ENCODE measurements at places on chromosomes 2 and 18.

DNA sequence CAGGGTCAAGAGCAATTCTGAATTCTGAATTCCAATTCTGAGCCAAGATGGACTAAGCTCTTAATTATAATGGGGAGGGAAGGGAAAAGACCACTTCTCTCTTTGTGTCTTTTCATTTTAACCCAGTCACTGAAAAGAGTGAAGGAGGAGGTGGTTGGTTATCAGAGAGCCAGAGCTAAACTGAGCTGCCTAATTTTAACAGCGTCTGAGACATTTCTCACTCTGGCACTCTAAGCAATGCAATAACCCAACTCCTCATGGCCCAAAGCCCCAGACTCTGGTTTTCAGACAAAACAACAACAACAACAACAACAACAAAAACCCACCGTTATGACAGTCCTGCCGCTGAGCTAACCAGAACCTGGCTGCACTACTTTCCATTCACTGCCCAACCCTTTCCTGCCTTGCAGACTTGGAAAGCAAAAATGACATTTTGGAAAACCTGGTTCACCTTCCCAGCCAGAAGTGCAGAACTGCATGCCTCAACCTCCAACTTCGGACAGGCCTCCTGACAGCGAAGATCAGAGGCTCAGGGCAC, 1.0 kb downstream of the CHST10 start:
- no peak for DNase-seq

GRCh38 chr2:74735564-74735963, 81.5 kb downstream of the SEMA4F start:
- no peak for DNase-seq

- DNase-seq = no peak
Observed at GRCh38 chr2:54809819-54810218, 86.4 kb downstream of the EML6 start.

DNA sequence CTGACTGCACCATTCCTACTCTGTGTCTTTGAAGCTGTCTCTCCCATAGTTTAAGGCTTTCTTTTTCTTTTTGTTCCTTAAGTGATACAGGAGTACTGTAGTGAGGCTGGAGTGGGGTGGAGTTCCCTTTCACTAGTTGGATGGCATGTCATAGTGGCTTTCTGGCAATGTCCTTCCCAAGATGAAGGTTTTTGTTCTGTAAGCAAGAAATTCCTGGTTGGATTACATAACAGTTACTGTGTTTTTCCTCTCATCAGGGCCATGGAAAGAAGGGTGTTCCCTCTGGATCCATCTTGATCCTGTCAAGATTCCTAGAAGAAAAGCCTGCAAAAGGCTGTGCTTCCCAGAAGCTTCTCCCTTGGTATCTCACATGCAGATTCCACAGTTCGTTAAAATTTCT, 84.2 kb downstream of the ACKR3 start:
- no peak for DNase-seq

DNA sequence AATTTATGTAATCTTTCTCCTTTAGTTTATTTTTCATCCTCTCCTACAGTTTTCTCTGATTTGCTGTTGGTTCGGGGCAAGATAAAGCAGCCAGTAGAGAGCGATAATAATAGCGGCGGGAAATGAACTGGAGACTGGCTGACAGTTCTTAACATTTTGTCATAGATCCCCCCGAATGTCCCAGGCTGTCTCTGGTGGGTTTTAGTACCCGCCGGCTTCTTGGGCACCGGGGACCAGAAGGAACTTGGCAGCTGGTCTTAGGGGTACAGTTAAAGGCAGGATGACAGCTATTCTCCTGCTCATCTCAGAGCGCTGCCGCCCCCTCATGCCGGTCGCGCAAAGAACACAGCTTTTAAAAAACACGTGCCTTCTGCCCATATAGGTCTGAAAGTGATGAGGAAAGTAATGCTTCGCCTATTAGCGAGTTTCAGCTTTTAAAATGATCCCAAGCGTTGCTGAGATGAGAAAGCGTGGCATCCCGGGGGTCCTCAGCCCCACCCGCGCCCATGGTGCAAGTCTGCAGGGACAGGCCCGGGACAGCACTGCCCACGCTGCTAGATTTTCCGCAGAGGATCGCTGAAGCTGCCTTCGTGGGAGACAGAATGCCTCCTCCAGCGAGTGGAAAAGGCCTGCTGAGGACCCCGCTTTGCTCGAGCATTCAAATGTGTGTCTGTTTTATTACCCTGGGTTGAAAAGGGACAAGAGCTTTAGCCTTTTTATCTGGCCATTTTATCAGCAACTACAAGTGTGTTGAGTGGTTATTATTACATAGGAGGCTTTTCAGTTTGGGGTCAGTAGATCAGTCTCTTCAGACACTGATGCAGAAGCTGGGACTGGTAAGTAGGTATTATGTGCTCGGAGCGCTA, 3.8 kb downstream of the ONECUT2 start:
- no peak for DNase-seq

DNA sequence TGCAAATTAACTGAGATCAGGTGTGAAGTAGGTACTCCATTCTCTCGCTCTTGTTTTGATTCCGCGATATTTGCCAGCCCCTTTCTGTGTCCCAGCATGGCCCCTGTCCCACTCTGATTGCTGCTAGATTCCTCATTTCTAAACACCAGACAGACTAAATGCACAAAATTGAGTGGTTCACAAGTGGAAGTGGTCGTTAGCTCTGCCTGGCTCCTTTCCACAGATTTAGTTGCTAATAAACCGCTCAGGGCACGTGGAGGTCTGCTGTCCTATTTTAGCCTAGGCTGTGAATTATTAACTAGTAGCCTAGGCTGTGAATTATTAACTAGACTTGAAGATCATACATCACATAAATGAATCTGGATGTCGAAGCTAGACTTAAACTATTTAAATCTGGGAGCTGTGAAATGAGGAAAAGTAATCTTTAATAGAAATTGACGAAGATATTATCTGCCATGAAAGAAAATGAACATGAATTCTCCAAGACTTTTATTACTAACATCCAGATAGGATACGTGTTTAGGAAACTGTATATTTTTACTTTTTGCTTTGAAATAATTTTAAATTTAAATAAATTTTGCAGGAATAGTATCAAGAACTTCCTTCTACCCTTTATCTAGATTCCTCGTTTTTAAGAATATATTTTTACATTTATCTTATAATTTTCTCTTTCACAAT, 3.7 kb downstream of the IL1RL2 start:
- DNase-seq = peak; percentile 47

DNA sequence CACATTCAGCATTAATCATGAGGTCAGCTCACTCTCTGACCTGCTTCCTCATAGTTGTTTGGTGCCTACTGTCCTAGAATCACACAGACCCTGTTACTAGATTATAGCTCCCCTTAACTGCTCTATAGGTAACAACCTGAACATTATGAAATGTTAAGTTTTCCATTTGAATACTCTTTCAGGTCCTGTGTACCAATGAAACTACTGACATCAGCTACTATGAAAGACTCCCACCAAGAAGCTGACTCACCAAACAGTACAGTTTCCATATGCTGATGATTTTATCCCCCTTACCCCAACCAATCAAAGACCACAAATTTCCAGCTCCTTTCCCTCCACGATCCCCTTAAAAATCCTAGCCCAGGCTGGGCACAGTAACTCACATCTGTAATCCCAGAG, 56.3 kb downstream of the SRBD1 start:
- DNase-seq = no peak

DNA sequence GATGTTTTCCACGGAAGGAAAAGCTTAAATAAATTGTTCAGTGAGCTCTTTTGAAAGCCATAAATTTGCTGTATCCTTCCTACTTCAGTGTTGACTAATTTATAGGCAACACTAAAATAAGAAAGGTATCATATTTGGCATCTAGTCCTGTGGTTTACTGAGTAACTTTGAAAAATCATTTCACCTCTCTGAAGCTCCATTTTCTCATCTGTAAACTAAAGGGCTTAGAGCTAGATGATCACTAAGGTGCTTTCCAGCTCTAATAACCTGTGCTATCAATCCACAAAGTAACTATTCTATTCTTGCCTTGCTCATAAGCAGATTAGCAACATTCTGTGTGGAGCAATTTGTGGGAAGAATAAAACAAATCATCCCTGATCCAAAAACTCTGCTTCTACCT, 3.6 kb upstream of the MYOM1 start:
- no peak for DNase-seq

DNA sequence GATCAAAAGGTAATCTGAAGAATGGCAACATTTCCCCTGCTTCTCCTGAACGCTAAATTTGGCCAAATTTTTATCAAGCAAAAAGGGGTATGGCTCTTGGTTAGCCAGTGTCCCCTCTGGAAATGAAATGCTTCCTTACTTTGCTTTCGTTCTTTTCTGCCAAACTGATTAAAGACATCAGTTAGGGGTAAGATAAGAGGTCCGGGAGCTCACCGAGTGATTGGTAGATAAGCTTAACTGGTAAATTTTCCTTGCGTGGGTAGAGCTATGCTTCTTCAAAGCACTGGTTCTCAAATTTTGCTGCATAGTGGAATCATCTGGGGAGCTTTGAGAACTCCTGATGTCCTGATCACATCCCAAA, 62.7 kb upstream of the MAPRE2 start:
- DNase-seq = no peak

DNA sequence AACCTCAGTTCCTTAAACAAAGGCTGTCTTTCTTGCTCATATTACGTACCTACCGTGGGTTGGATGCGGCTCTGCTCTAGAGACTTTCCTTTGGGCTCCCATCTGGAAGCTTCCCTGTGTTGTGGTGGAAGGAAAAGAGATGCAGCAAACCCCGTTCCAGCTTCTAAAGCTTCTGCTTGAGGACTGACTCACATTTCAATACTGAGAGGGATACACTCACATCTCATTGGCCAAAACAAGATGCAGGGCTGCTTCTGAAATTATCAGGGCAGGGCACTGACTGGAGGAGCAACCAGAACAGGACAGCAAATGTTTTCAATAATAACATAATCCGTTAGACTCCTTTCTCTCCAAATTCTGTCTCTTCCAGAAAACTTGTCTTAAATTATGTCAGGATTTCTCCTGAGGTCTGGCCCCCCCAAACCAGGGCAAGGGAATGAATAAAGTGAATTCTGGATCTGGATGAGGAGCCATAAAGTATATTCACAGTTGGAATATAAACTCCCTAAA, 4.5 kb upstream of the MYO5B start:
- DNase-seq = no peak

DNA sequence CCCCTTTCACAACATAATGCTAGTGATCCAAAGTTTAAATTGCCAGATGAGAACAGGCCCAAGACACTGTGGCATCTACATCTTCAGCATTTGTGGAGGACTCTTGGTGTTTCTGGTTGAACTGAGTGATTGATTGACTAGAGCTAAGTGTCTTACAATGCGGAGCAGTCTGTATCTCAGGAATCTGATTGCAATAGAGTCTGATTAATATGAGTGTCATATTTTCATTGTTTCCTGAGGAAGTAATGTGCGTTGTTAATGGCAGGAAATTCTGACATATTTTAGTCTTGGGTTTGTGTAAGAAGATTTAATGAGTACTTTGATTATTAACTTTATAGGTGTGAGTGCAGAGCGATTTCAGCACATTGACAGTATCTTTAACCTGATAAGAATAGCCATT, 82.0 kb upstream of the PROKR1 start:
- DNase-seq = no peak

GRCh38 chr2:73818296-73818695, 10.5 kb upstream of the STAMBP start:
- no peak for DNase-seq

DNA sequence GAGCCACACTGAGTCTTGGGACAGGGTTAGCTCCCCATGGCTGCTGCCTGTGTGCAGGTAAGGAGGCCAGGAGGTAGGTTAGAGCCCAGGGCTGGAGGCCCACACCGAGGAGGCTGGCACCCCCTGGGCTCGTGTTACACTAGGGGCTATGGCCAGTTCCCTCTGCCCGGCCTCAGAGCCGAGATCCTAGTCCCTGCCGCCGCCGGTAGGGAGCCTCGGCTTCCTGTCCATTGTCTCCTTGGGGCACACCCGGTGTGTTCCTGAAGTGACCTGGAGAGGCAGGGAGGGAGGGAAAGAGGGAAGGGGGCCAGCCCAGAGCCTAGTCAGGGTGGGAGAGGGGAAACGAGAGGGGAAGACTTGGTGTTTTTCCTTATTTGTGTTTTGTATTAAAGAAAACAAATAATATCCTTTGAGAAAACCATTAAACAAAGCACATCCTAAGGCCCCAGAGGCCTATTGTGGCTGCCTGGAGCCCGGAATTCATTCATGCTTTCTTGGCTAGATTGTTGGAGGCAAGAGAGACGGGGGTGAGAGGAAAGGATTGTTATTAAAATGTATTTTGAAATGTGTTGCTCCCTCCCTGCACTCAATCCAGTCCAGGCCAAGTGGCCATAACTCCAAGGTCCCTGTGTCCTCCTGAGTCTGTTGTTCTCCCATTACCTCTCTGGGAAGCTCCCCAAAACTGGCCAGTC, 170.7 kb downstream of the CTIF start:
- no peak for DNase-seq

DNA sequence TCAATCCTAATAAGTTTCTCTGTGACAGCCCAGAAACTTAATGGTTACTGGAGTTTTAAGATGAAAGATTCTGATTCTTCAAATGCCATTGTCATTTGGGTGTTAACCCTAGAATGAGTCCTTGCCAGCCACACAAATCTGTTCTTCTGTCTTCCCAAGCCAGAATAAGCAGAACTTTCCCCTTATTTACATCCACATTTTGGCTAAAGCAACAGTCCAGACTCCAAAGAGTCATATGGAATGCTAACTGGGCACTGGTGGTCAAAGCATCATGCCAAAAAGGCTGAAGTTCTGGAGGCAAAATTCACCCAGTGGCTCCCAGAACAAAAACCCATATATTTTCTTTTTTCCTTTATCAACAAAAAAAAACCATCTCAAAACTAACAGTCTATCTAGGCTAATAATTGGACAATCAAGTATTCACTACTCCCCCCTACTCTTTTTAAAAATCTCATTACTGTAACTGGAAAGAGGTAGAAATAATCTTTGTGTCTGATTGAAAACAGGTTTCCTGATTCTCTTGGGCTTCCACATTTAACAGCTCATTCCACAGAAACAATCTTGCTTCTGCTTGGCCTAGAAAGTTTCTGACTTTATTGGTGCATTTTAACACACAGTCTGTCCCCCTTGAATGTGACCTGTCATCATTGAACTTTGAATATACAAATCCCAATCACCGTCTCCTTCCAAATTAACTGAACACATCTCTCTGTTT, 89.6 kb upstream of the SETBP1 start:
- DNase-seq = no peak

DNA sequence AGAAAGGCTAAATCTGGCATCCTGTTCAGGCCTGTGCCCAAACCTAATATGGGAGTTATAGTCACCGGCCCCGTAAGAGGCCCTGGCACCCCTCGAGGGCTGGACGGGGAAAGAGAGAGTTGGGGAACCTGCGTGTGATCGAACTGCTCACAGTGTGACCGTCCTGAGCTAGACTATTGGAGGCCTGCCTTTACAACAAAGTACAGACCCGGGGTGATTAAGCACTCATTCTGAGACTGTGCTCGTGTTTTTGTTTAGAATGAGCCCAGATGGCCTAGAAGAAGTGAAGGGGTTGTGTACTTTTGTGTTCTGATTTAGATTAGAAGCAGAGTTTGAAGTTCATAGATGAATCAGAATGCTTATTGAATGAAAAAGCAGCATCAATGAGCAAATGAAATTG, 115.3 kb downstream of the ACOXL start:
- no peak for DNase-seq

Data from HuH-7.5 (cell line).